ENCODE measurements at places on chromosomes 1 and 21. TPM values are rescaled to one million over a fixed set of nuclear protein-coding genes. Genes with fewer than 3 reads are reported as not detected.

The CCDC185 gene
- total RNA-seq, result not detected

The PAQR6 gene
- 5.1 TPM for total RNA-seq

The RGS16 gene
- 0.40 TPM for total RNA-seq

The FCRL2 gene
- total RNA-seq, result not detected

The EDN2 gene
- 31.3 TPM for total RNA-seq

The PDC gene
- total RNA-seq, result not detected

The AGMAT gene
- total RNA-seq, result 7.6 TPM

The CGN gene
- total RNA-seq, result 1.8 TPM

The COL8A2 gene
- total RNA-seq, result 0.08 TPM

The INSRR gene
- not detected for total RNA-seq

The USP33 gene
- total RNA-seq, result 19.8 TPM

The FLG2 gene
- total RNA-seq, result not detected

The HSD11B1 gene
- total RNA-seq, result 0.42 TPM

The TNFAIP8L2 gene
- total RNA-seq, result not detected

The CRB1 gene
- not detected for total RNA-seq

The DDAH1 gene
- 7.4 TPM for total RNA-seq

The CHAF1B gene
- 11.8 TPM for total RNA-seq

The KIF17 gene
- 2.7 TPM for total RNA-seq

The PPIAL4G gene
- not detected for total RNA-seq

The USH2A gene
- not detected for total RNA-seq

The GREM2 gene
- 0.14 TPM for total RNA-seq

The MUL1 gene
- 45.2 TPM for total RNA-seq

The TCEA3 gene
- 0.46 TPM for total RNA-seq

The TRIM62 gene
- total RNA-seq, result 1.9 TPM

The CD1B gene
- total RNA-seq, result not detected

The IFI44 gene
- 0.84 TPM for total RNA-seq

The LIPI gene
- not detected for total RNA-seq

The CD160 gene
- not detected for total RNA-seq

The WDR64 gene
- total RNA-seq, result not detected

The PLA2G4A gene
- total RNA-seq, result 9.2 TPM

The ADAMTS4 gene
- total RNA-seq, result not detected

The YOD1 gene
- total RNA-seq, result 8.0 TPM

The HUNK gene
- 1.4 TPM for total RNA-seq
